ENCODE measurements at places on chromosomes 2 and 18.

DNA sequence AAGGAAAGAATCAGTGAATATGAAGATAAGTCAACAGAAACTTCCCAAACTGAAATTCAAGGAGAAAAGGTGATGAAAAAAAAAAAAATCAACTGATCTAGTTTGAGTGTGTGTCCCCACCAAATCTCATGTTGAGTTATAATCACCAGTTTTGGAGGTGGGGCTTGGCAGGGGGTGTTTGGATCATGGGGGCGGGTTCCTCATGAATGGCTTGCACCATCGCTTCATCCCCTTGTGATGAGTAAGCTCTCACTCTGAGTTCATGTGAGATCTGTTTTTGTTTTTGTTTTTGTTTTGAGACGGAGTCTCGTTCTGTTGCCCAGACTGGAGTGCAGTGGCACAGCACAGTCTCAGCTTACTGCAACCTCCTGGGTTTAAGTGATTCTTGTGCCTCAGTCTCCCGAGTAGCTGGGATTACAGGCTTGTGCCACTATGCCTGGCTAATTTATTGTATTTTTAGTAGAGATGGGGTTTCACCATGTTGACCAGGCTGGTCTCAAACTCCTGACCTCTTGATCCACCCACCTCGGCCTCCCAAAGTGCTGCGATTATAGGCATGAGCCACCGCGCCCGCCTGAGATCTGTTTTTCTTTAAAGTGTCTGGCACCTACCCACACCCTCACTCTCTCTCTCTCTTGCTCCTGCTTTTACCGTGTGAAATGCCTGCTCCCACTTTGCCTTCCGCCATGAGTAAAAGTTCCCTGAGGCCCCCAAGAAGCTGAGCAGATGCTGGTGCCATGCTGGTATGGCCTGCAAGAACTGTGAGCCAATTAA is 4.0 kb upstream of the SLC66A2 start:
- DNase-seq = no peak

DNA sequence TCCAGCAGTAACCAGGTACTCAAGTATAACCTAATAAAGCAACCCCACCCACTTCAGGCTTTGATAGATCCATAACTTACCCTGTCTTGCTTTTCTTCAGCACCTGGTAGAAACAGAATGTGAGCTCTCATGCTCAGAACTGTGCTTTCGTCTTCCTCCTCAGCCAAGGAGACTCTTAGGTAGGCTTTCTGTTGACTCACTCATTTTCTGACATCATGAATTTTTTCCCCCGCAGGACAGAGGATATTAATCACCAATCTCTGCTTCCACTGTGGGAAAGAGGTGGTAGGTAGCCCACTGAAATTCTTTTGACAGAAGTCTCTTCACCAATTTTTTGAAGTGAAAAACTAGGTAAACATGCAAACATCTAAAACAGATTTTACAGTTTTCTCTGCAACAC is 241.2 kb upstream of the KCNJ3 start:
- DNase-seq = no peak

DNA sequence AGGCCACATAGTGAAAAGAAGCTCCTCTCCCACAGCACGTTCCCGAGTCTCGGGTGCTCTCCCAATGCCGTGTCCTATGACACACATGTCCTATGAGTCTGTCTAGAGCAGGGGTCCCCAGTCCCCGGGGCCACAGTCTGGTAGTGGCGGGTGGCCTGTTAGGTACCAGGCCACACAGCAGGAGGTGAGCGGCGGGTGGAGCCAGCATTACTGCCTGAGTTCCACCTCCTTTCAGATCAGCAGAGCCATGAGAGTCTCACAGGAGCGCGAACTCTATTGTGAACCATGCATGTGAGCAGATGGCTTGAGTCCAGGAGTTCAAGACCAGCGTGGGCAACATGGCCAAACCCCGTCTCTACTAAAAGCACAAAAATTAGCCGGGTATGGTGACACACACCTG is 112.6 kb downstream of the ZBTB7C start:
- DNase-seq = no peak

DNA sequence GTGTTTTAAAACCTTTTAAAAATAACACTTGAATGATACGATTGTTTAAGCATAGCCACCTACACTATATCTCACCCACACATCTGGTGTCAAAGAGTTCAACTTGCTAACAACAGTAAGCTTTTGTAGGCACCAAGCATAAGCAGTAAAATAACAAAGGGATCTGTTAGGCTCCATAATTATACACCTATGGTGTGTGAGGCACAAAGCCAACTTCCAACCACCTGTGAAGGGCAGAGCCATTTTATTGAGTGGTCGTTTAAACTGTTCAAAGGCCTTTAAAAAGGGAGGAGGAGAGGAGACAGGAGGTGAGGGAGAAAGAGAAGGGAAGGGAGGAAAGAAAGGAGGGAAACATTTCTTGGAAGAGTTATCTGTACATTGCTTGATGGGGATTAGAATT is 27.9 kb downstream of the NEMP2 start:
- DNase-seq = peak; percentile 70

- no peak for DNase-seq
These were observed 25.1 kb downstream of the INPP5D start for GRCh38 chr2:233085037-233085838.

GRCh38 chr2:236016496-236016895 is 151.7 kb downstream of the GBX2 start:
- DNase-seq = no peak

DNA sequence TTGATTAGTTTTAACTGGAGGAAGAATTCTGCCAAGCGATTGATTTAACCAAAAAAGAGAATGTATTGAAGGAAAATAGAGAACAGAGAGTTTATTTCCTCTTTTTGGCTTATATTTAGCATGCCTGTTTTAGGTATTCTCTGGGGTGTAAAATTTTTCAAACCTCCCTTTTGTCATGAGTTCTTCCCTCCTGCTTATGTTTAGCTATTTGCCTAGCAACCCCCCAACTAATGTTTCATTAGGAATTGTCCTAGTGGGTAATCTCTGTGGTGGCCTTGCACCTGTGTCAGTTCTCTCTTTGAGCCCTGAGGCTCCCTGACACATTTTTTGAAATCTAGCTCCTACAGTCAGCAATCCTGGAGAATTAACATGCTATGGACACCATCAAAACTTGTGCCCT is 12.5 kb upstream of the REG1B start:
- no peak for DNase-seq

- DNase-seq = no peak
These were observed 12.1 kb downstream of the PXDN start for GRCh38 chr2:1731963-1732768.

DNA sequence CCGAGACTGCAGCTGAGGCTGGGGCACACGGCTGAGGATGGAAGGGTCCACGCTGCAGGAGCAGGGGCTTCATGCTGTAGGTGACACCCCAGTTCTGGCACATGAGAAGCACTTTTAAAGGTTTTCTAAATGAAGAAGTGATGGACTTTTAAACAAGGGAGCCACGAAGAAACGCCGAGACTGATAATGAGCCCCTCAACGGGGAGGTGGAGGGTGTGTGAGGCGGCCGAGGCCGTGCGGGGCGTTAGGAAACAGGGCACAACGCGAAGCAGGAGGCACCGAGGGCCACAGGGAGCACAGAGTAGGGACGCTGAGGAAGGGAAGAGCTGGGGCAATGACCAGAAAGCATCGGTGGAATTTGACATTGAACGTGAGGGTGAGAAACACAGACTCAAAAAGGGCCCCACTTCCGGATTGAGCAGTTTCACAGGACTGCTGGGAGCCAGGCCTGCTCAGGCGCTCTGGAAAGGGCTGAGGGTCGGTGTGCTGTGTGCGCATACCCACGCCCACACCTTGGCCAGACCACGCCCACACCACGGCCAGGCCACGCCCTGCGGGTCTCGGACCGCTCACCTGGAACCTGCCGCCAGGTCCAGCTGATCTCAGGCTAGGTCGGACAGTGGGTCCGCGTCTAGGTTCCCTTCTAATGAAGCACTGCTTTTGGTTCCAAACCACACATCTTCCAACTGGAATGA is 115.7 kb downstream of the GYPC start:
- DNase-seq = no peak

DNA sequence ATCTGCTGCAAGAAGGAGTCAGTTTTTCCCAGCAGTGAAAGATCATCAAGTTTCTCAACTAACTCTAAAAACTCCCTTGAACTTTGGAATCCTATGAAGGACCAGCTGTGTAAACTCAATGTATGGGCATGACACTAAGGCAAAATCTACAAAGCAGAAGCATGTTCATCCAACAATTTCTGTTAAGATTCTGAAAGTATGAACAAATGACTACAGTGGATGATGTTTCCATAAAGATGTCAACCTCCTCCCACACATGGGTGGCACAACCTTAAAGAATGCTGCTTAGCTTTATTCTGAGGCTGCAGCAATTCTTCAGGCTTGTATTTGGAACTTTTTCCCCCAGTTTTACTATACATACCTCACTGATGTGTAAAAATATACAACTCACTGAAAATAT is 47.2 kb downstream of the WDR33 start:
- DNase-seq = no peak

- no peak for DNase-seq
These were observed 487 bp downstream of the STARD6 start for GRCh38 chr18:54357082-54357659.

DNA sequence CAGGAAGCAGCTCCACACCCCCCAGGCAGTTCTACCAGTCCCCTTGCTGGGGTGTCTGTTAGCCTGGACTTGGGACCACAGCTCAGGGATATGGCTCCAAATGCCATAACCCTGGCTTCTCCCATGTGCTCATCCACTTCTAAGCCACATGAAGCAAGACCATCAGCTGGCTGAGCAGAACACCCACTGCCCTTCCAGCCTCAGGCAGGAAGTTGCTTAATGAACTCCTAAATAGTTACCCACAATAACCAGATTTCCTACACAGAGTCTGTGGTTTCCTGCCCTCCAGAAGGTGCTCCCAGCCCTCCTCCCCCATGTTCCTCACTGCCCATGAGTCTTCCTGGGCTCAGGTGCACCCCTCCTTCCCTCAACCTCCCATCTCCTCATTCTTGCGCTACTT is 98.3 kb upstream of the EPC2 start:
- DNase-seq = no peak

DNA sequence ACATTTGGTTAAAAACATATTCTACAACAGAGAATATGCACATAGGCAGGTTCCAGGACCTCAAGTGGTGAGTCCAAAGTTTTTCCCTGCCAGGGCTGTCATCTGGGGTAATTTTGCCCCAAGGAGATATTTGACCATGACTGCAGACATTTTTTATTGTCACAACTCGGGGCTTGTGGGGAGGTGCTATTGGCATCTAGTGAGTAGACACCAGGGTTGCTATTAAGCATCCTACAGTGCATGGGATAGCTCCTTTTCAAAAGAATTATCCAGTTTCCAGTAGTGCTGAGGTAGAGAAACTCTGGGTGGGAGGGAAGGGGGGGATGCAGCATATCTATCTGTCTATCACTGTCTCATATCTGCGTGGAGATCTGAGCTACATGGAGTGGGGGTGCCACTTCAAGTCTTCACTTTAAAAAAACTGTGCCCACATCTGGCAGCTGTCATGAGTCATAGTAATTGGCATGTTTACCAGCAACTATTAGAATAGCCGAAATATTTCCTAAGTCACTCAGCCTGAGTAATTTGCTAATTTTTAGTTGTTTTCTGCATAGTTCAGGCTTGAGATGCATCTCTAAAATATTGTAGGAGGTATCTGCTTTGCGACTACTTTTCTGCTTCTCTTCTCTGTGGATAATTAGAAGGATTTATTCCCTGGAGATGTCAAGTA is 254.0 kb upstream of the RBMS1 start:
- DNase-seq = no peak

DNA sequence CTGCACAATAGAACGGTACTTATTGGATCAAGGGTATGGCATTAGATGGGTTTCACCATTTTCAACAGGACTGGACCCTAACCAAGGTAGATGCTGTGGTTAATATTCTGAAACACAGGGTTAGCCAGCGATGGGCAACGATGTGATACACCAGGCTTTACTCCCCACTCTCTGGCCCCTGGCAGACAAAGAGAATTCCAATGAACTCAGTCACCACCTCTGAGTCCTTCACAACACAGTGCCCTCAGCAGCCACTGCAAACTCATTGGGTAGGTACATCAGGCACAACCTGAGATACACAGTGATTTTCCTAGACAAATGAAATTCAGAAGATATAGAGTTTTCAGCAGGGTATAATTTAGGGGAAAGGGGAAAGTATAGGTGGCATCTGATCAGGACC is 634.5 kb downstream of the ZEB2 start:
- no peak for DNase-seq

- peak; percentile 54 for DNase-seq
These were observed 1.0 kb upstream of the GMPPA start for GRCh38 chr2:219497495-219498279.

DNA sequence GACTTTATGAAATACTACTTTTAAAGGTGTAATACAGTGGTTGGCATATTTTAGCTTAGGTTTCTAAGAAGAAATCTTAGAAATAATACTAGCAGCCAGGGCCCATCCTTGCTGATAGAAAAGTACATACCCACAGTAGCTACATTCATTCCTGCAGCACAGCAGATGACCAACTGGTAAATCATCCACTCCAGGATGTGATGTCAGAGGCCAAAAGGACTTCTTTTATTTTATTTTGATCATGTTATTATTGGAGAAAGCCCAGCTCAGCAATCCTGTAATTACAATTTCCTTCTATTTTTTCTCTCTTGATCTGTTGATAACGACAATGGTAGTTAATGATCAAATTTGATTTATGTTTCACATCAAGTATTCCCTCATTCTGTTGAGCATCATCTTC is 18.0 kb upstream of the TTN start:
- DNase-seq = no peak

- DNase-seq = no peak
These were observed 1407.1 kb upstream of the ACVR2A start for GRCh38 chr2:146437712-146438111.

GRCh38 chr2:207847807-207848544 is 78.3 kb upstream of the FZD5 start:
- DNase-seq = peak; percentile 90

- no peak for DNase-seq
These were observed 95.9 kb upstream of the HDAC4 start for GRCh38 chr2:239496700-239497099.

GRCh38 chr18:48623468-48624235 is 84.8 kb downstream of the CTIF start:
- DNase-seq = no peak

DNA sequence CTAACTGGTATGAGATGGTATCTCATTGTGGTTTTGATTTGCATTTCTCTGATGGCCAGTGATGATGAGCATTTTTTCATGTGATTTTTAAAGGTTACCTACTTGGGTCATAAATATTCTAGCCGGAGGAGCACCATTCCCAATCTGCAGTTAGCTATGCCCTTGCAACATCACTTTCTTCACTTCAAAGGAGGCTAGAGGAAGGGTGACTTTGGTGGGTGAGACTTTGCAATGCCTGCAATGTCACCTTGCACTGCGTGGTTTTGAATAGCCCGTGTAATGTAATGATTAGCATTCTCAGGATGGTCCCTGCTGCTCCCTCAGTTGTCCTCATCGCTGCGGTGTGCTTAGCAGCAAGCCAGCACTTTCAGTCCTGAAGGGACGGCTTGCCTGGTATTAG is 56.1 kb upstream of the CHRNA1 start:
- no peak for DNase-seq

All from NCI-H774 (cell line).